Stimulated activated CD4-positive, alpha-beta T cell treated with anti-CD3 and anti-CD28 coated beads, Interleukin-1b, Interleukin-23, amount 100 ng/mL, for 1 hour (primary cell): ENCODE measurements at places on chromosomes 4 and X.

DNA sequence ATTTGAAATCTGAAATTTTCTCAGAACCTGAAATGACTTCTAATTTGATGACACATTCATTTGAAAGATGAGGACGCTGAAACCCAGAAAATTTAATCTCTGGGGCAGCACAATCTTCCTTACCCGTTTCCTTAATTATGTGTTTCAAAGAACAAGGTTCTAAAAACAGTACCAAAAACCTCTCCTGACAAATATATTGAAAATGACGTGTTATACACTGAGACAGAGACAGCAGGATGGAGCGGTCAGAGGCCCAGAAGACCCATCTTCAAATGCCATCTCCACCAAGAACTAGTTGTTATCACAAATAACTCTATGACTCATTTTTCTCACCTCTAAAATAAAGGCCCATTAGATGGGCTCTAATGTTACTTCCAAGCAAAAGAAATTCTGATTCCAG is 177.3 kb downstream of the NSUN7 start:
- no peak for DNase-seq

GRCh38 chr4:52976523-52977230 is 114.6 kb downstream of the RASL11B start:
- DNase-seq: no peak

DNA sequence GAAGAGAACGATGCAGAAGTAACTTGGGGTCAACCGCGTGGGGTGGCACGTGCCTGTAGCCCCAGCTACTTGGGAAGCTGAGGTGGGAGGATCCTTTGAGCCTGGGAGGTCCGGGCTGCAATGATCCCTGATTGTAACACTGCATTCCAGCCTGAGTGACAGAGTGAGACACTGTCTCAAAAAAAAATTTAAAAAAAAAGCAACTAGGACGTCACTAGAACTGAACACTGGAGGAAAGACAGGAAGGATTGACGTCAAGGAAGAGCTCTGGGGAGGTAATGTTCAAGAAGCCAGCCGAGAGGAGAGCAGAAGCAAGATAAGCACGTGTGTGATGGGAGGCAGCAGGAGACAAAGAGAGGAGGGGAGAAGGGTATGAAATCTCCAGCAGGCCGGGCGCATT is 28.7 kb downstream of the S100G start:
- DNase-seq: no peak

- no peak for DNase-seq
Observed at GRCh38 chrX:39260965-39261364, 459.7 kb downstream of the MID1IP1 start.

- no peak for DNase-seq
Observed at GRCh38 chr4:145619639-145619996, 433 bp downstream of the MMAA start.

DNA sequence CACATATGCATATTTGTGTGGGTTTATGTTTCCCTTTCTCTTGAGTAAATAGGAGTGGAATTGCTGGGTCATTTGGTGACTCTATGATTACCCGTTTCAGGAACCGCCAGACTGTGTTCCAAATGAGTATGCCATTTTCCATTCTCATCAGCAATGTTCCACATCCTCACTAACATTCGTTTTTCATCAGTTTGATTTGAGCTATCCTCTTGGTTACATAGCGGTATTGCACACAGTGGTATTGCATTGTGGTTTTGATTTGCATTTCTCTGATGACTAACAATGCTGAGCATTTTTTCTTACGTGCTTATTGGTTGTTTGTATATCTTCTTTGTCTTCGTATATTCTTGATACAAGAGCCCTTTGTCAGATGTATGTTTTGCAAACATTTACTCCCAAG is 218.0 kb upstream of the AMOT start:
- DNase-seq: no peak

GRCh38 chrX:70444946-70445656 is 466 bp downstream of the DLG3 start:
- DNase-seq: no peak

DNA sequence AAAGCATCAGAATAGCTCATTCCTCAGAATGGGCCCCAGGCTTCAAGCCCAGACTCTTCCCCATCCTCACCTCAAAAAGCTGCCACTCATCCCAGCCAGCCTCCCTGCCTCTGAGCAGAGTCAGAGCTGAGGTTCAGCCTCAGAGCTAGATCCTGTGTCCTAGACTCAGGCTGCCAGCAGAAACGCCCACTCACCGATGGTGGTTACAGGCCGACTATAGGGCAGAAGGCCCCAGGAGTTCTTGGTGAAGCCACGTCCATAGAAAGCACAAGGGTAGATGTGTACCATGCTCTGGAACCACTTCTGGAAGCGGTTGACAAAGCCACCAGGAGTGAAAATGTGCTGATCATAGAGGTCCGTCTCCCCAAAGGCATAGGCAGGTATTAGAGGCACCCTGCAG is 7.7 kb downstream of the AWAT2 start:
- DNase-seq: no peak

DNA sequence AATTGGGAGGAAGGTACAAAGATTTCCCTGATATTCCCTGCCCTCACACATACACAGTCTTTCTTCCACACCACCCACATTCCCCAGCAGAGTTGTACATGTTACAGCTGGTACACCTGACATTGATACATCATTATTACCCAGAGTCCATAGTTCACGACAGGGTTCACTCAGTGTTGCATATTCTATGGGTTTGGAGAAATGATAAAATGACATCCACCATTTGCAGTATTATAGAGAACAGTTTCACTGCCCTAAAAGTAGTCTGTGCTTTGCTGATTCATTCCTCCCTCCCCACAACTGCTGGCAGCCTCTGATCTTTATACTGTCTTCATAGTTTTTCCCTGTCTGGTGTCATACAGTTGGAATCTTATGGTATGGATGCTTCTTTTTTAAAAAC is 15.0 kb downstream of the AGA start:
- no peak for DNase-seq

GRCh38 chr4:110867251-110867960 is 244.5 kb upstream of the PITX2 start:
- DNase-seq: no peak

- no peak for DNase-seq
Observed at GRCh38 chrX:43939187-43939926, 33.8 kb downstream of the NDP start.

- DNase-seq: no peak
Observed at GRCh38 chr4:54861201-54861600, 203.4 kb downstream of the KIT start.

GRCh38 chr4:34182306-34182705 is 2062.0 kb downstream of the ARAP2 start:
- DNase-seq: no peak

DNA sequence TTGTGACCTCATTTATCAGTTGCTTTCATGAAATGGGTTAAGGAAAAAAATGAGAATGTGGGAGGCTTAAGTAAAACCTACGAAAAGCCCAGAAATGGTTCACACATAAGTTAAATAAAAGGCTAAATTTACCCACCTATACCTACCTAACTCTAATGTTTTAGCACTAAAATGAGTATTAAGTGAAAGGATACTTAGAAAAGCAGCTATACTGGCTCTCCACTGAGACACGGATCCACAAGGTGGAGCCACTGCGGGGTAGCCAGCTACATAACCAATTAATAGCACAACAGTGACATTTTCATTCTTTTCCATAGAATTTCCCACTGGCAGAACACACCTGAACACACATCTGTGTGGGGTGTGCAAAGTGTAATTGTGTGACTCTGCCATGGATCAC is 101.9 kb downstream of the MAML3 start:
- DNase-seq: no peak

DNA sequence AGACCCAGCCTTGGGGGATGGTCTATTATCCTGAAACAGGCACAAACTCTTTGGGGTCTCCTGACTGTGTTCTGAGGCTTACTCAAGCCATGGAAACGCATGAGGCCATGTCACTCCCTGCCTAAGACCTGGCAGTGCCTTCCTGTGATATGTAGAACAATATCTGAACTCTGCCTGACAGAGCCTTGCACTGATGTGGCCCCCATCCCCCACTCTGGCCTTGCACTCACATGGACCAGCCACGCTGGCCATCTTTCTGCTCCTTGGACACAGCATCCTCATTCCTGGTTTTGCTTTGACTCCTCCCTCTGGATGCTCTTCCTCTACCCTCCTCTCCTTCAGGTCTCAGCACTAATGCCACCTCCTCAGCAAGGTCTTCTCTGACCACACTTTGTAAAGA is 100.2 kb downstream of the SCD5 start:
- DNase-seq: no peak

DNA sequence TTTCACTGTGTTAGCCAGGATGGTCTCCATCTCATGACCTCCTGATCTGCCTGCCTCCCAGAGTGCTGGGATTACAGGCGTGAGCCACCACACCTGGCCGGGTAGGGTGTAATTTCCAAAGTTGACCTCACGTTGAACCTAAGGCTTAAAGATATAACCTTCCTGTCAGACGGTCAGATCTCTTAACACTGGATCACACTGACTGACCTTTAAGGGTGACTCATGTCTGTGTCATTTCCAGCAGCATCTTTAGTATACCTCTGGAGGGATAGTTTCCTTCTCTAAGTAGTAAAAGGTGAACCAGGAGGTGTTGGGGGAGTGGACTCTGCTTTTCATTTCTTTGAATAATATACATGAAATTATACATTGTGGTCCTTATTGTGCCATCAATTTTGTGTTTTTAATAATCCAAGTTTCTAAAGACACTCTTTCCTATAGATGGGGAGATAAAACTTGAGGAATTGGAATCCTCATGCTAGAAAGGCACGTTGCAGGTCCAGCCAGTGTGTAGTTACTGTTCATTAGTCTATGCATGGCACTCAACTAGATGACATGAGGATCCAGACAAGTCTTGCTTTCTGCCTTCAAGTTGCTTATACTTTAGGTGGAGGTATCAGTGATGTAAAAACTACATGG is 45.7 kb downstream of the ARHGAP10 start:
- no peak for DNase-seq

DNA sequence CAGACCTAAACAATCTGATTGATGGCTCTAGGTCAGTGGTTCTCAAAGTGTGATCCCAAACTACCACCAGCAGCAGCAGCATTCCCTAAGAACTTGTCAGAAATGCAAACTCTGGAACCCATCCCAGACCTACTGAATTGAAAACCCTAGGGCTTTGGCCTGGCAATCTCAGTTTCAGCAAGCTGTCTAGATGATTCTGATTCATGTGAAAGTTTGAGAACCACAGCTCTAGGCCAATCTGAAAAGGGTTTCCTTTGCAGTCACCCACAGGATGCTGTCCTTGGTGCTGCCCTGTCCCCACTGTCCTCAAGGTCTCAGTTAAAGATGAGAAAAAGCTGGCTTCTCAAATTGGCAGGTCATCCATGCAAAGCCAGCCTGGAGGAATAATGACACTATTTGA is 34.8 kb downstream of the SMPX start:
- no peak for DNase-seq

DNA sequence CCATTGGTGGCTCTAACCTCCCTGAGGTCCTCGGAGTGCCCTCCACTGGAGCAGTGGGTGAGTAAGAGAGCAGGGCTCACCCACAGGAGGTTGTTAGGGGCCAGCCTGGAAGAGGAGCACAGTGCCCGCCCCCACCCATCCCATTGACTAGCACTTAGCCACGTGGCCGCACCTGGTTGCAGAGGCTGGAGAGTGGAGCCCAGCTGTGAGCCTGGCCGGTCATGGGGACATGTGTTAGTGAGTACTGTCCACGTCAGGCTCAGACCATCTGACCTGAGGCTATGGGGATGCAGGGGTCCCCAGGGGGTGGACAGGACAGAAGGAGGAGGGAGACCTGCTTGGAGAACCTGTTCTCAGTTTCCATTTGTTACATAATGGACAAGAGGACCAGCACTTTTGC is 1.4 kb upstream of the MAN2B2 start:
- DNase-seq: no peak

DNA sequence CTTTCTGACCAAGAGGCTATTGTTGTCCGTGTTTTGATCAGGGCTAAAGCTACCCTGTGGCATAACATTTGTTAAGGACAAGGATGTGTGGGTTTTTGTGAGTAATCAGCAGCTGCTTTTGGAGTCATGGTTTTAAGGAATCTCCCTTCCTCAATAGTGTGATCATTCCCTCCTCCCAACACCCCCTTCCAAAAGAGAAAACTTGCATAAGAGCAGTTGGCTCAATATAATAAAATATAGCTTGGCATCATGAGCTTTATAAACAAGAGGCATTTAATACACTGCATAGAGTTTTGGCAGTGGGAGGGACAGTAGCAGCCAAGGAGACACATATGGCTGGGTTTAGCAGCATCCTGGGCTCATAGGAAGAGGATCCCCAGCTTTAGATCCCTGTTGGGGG is 84.7 kb downstream of the NHS start:
- DNase-seq: no peak

- DNase-seq: no peak
Observed at GRCh38 chr4:118997601-118998000, 108.9 kb downstream of the SYNPO2 start.

DNA sequence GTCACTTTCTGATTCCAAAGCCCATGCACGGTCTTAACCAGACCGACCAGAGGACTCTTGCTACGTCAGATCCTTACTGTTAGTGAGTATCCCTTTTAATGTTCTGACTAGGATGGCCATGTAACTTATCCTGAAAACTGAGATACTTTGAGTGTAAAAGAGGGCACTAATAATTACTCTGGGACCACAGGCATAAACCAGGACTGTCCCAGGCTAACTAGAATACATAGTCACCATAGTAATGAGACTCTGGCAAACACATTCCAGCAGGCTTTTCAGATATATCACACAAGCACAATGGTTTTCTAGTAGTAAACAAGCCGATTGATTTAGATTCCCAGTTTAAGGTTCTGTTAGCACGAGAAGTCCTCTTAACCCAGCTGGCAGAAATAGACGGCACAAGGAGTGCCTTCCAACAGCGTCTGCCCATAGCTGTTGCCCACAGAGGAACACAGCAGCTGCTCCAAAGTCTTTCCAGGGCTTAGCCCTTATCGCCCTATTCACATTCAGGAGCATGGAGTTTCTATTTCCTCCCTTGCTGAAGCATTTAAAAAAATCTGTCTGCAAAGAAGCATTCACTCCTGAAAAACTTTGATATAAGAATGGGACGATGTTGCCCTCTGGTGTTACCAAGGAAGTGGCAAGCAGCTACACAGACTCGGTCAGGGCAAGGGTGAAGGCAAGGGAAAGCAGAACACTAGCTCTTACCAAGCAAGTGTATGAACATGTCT is 92.4 kb downstream of the CXCL13 start:
- DNase-seq: no peak

DNA sequence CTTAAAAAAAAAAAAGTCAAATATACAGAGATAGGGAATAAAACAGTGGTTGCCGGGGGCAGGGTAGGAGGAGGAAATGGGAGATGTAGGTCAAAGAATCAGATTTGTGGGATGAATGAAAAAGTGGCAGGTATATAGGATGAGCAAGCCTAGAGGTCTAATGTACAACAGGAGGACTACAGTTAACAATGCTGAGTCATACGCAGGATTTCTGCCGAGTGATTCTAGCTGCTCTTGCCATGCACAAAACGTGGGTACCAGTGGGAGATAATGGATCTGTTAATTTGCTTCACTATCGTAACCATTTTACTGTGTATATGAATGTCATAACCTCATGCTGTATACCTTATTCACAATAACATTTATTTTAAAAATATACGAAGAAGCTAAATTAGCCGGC is 10.7 kb upstream of the MTNR1A start:
- DNase-seq: no peak
